Progenitor cell of endocrine pancreas (in vitro differentiated cells): ENCODE measurements at places on chromosomes 3 and 15.

- DNase-seq: no peak
These were observed 167.1 kb upstream of the WNT5A start for GRCh38 chr3:55654123-55654760.

DNA sequence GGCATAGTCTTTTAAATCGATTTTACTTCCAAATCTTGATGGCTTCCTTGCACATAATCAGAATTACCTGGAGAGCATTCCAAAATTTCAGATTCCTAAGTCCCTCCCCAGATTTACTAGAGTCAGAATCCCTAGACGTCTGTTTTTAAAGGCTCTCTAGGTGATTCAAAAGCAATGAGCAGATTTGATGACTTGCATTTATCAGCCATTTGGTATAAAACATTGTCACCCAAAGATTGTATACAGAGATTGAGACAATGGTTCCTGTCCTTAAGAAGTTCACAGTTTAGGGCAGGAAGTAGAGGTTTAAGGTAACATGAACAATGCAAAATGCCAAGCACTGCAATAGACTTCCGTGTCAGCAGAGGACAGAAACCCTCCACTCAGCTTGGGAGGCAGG, 2.6 kb upstream of the PYGO1 start:
- DNase-seq: no peak

- no peak for DNase-seq
These were observed 17.6 kb downstream of the CCNL1 start for GRCh38 chr3:157142315-157142714.

DNA sequence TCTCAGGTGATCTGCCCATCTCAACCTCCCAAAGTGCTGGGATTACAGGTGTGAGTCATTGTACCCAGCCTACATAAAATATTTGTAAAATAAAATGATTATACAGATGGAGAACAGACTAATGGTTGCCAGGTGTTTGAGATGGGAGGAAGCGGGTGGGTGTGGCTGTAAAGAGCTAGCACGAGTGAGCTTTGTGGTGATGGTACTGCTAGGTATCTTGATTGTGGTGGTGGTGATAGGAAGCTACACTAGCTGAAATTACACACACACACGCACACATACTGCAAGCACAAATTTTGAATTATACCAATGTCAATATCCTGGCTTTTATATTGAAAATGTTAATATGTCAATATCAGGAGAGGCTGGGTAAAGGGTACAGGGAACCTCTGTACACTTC, 5.4 kb downstream of the PGPEP1L start:
- DNase-seq: no peak

DNA sequence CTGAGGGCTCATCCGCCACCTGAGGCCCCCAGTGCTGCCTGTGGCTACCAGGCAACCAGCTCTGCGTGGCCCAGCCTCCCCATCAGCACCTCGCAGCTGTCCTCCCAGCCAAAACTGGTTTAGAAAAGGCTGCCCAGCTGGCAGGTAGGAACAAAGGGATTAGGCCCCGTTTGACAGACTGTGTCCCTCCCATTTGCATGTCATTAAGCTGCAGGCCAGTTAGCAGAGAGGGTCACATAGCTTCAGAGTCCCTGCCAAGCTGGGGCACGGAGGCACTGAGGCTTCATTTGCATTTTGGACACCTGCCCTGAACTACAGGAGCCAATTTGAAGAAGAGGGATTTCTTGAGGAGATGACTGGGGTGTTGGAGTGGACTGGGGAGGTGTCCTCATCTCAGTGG, 177.9 kb downstream of the TLE3 start:
- no peak for DNase-seq

GRCh38 chr3:126194713-126195305, 14.4 kb upstream of the ALDH1L1 start:
- DNase-seq: no peak

- no peak for DNase-seq
These were observed 668 bp downstream of the MRAS start for GRCh38 chr3:138348754-138349739.

DNA sequence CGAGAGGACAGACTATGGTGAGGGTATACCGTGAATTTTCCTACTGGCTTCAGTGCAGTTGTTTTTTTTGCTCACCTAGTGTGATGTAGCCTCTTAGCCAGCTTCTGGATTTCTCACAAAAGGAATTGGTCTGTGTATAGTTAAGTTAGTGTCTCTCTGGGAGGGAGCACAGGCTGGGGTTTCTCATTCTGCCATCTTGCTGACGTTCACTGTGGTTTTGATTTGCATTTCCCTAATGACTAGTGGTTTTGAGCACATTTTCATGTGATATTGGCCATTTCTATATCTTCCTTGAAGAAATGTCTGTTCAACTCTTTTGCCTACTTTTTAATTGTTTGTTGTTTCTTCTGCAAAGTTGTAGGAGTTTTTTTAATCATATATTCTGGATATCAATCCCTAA, 2.2 kb upstream of the CD86 start:
- no peak for DNase-seq

GRCh38 chr15:28948036-28948435, 62.3 kb downstream of the APBA2 start:
- DNase-seq: no peak

DNA sequence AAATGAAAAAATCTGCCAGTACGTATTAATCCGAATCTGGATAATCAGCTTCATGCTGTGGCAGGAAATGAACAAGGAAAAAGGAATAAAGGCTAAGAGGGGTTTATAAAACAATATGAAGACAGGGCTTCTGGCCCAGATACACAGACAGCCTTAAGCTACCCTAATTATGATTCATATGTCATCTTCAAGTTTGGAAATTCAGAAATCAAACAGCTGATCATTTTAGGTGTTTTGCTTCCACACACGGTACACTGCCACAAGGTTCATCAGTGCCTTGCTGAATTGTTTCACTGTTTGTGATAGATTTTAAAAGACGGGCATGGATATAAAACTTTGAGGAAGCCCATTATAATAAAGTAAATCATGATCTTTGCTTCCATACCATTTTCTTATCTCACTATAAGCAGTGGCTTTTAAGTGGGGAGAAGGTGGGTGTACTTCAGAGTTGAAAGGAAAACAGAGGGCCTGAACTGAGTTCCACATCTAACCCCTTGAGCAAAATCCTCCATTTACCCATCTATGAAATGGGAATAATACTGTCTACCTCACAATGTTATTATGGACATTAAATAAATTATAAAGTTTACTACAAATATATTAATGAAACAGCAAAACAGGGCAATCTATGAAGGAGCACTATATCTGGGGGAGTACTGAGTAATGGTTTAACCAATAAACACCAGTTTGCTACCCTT, 15.7 kb downstream of the GTPBP8 start:
- no peak for DNase-seq

DNA sequence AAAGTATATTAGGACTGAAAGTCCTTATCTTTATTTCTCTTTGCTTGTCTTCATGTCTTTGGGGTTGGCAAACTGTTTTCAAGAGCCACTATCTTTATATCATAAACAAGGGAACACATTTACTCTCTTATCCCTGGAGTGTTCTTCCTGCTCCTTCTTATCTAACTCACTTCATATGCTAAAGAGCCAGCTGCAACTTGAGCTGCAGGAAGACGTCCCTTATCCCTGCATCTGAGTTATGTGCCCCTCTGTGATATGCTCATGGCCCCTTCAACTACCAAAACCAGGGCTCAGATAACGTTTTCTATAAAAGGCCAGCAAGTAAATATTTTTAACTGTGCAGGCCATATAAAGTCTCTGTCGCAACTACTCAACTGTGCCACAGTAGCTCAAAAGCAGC, 137.0 kb upstream of the CRBN start:
- DNase-seq: no peak

- no peak for DNase-seq
These were observed 1.4 kb downstream of the FAM227B start for GRCh38 chr15:49619226-49619625.
